ENCODE measurements at places on chromosomes 5 and 9. TPM values are rescaled to one million over a fixed set of nuclear protein-coding genes. Genes with fewer than 3 reads are reported as not detected.

Gene IFNA21
- not detected for total RNA-seq

Gene FGF10
- not detected for total RNA-seq

Gene ELAVL2
- total RNA-seq: not detected

Gene TAF11L10
- not detected for total RNA-seq

Gene RCL1
- total RNA-seq: 39.4 TPM

Gene PROB1
- 8.9 TPM for total RNA-seq

Gene RASGEF1C
- not detected for total RNA-seq

Gene GLRA1
- total RNA-seq: not detected

Gene EIF4EBP3
- 13.6 TPM for total RNA-seq

Gene ORM1
- total RNA-seq: not detected

Gene CYLC2
- total RNA-seq: not detected

Gene CNOT8
- 49.0 TPM for total RNA-seq

Gene RUSC2
- total RNA-seq: 1.2 TPM

Gene SNX18
- 20.9 TPM for total RNA-seq

Gene KDM4C
- 24.8 TPM for total RNA-seq

Gene F2R
- total RNA-seq: 16.6 TPM

Gene ARID3C
- total RNA-seq: 0.25 TPM

Data from activated CD8-positive, alpha-beta memory T cell treated with anti-CD3 and anti-CD28 coated beads for 36 hours (primary cell).